ENCODE measurements at places on chromosomes 7 and 10.

GRCh38 chr7:133822868-133823552, 304.1 kb upstream of the LRGUK start:
- DNase-seq, result no peak

- no peak for DNase-seq
Measured at GRCh38 chr10:100319707-100320402, 10.2 kb downstream of the PKD2L1 start.

- DNase-seq, result no peak
Measured at GRCh38 chr7:74443543-74444247, 10.0 kb upstream of the GTF2IRD1 start.

GRCh38 chr7:69762821-69763352, 164.6 kb downstream of the AUTS2 start:
- no peak for DNase-seq

GRCh38 chr7:1060315-1061072, 16.1 kb downstream of the GPR146 start:
- DNase-seq, result no peak

- no peak for DNase-seq
Measured at GRCh38 chr7:128742206-128742605, 3.0 kb downstream of the CALU start.

- no peak for DNase-seq
Measured at GRCh38 chr10:26524161-26524896, 86.2 kb downstream of the APBB1IP start.

DNA sequence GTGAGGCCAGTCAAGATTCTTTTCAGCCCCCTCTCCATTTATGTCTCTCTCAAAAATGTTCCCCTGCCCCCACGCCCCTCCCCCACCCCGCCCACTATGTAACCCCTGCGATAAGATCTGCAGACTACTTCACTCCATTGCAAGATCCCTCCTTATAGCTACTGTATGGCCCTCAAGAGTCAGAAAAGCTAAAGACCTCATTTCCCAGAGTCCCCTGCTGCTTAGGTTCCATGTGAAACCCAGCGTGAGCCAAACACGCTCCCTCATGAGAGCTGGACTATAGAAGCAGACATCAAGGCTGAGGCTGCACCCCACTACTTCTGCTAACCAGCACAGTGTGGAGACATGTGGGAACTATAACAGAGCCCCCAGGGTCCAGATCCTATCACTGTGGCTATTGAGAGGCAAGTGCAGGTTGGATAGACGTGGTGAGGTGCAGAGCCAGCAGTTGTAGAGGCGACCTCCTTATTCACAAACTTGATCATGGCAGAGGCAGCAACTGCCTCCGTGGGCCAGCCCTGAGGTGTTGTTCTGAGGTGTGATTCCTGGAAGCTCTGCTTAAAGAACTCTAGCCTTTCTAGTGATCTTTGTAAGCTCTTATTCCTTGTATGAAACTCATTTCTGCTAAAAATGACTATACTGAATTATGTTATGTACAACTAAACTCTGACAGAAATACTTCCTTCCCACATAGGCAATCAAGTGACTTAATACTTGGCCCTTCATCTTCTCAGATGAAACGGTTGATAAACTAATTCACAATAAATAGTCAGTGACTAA, 117.0 kb upstream of the ARID5B start:
- no peak for DNase-seq

GRCh38 chr10:54585572-54585971, 215.5 kb downstream of the PCDH15 start:
- DNase-seq, result no peak
